Vagina (tissue), 2 donors: ENCODE measurements at places on chromosomes 16 and 17.

DNA sequence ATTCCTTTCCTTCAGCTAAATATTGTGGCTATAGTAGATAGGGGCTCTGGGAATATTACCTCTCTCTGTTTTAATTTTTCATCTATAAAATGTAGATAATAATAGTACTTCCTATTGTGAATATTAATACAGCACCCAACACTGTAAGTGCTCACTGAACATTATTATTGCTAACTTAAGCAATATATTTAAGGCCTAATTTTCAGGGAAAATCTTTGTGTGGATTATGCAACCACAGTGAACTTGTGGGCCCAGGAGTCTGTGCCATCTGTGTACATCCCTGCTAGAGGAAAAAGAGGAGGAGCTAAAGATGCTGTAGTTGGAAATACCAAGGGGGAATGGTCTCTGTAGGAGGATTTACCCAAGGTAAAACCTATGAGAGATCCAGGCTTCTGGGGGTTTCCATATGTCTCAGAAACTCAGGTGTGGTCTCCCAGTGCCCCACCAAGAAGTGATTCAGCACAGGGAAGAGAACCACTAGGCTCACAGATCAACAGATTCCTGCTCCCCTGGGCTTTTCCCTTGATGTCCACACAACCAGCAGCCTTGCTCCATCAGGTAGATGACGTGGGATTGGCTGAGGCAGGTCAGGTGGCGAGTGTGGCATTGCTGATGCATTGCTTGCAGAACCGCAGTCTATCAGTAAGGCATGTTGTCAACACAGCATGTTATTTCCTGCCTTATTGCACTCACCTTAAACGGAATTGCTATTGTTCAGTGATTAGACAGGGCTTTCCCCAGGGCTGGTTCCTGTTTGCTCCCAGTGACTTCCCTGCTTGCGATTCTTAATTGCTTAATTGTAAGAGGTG is 1.6 kb upstream of the N4BP1 start:
- DNase-seq = peak; percentile 96

DNA sequence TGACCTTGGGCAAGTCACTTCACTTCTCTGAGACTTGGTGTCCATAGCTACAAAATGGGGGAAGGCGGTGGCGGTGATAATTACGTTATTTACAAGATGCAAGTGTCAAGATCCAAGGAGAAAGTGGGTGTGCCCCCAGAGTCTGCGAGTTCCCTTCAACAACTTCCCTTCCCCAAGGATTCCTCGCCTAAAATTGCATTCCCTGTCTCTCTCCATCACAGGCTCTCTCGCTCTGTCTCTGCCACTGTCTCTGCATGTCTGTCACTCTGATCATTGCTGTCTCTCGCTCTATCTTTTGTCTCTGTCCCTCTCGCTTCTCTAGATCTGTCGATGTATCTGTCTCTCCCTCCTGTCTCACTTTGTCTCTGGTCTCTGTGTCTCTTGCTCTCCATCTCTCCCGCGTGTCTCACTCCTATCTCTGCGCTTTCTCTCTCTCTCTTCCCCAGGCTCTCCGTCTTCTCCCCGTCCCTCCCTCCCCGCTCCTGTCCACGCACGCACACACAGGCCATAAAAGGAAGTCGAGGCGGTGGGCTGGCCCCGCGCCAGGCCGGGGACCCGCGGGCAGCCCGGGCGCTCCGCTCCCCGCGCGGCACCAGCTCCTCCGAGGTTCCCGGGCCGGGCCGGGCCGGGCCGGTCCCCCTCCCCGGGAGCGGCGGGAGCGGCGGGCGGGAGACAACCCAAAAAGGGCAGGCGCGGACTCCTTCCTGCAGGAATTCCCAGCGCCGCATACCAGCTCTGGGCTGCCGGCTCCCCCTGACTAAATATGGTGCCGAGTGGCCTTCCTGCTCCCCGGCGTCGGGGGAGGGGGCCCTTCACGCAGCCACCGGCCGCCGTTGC is 1.1 kb upstream of the MYH11 start:
- no peak for DNase-seq

GRCh38 chr17:40916366-40916765 is 21.1 kb downstream of the KRT23 start:
- no peak for DNase-seq

DNA sequence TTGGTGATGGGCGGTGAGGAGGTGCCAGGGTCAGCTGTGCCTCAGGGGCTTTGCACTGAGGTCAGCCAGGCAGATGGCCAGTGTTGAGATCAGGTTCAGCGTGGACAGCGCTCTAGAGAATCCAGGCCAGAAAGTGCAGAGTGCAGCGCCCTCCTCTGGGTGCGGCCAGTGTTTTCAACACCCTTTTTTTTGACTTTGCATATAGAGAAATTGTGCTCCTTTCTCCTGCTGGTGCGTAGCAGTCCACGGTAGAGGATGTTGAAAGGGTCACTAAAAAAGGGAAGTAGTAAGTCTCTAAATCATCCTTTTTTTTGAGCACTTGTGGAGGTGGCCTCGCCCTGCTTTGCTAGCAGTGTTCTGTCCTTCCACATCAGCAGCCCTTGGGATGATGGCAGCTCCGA is 53.9 kb downstream of the BANP start:
- DNase-seq = no peak

GRCh38 chr17:56883616-56884015 is 30.2 kb downstream of the TRIM25 start:
- DNase-seq = no peak

- no peak for DNase-seq
Observed at GRCh38 chr17:68579194-68579927, 21.8 kb downstream of the FAM20A start.

DNA sequence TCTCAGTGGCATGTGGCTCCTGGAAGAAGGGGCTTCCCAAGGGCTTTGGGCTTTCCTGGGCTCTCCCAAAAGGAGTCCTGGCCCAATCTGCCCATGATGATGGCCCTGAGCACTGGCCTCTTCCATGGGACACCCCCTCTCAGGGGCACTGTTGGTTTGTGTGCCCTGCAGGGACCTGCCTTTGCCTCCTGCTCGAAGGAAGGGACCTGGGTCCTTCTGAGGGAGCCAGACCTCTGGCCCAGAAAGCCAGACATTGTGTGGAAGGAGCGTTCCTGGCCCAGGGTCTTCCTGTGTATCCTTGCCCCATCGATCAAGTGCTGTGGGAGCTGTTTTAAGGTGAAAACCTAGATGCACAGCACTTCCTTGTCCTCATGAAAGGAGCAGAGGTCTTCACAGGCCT is 1689.3 kb downstream of the TP53TG3F start:
- DNase-seq = no peak

- DNase-seq = no peak
Observed at GRCh38 chr16:2147378-2147777, 1.0 kb upstream of the RAB26 start.
